ENCODE measurements at places on chromosomes 11 and 22.
A peak's percentile ranks its signal among the peaks of the same experiment; 100 is the strongest.

DNA sequence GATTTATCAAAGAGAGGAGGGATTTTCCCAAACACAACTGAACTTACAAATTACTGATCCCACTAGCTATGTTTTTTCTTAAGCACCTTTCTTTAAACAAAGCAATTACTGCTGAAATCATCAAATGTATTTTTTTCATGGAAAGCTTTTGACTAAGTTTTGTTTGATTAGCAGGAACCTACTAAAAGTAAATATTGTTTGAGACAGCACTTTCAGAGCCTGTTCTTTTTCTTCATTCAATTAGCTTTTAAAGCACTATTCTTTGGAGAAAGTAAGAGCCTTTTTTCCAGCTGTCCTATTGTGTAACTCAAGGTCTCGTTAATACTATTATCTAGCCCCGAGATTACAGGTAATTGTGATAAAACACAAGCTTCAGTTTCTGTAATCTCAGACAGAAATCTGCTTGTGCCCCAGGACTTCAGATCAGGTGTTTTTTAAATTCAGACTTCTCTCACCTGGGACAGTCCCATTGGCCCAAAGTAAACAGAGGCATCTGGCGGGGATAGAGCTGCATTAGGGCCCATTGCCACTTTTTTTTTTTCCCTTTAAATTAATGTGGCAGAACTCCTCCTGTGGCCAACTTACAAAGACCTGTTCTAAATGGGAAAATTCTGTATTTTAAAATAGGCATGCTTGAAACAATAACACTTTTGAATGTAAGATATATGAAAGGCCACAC, 11.0 kb downstream of the CSTPP1 start:
- DNase-seq, result no peak

DNA sequence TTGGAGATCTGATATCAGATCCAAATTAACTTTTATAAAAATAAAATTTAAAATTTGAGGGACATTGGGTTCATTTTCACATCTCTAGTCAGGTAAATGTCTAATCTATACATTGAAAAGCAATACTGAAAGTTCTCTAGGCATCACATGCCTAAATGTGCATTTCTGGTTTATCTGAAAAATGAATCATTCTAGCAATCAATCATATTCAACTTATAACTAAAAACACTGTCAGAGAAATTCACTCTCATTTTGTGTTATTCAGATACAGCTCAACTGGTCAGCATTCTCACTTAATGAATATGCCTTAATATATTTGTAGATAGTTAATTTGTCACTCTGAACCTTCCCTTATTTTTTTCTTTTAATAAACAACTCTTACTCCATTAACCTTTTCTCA, 243.2 kb downstream of the CASP12 start:
- DNase-seq, result no peak

DNA sequence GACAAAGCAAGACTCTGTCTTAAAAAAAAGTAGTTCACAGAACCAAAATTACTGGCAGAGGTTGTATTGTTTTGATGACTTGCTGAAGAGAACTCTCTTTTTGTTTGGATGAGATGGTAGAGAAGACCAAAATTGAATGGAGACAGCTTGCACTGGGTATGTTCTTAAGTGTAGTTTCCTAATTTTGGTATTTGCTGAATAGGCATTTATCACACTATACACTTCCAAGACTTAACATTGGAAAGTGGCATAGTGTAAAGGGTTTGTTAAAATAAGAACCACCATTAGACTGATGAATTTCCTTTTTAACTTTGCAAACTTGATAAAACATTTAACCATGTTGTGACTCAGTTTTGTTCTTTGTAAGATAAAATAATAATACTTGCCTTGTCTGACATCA, 5.3 kb upstream of the DCUN1D5 start:
- no peak for DNase-seq

GRCh38 chr11:4480577-4481239, 1.7 kb upstream of the OR52K1 start:
- no peak for DNase-seq

DNA sequence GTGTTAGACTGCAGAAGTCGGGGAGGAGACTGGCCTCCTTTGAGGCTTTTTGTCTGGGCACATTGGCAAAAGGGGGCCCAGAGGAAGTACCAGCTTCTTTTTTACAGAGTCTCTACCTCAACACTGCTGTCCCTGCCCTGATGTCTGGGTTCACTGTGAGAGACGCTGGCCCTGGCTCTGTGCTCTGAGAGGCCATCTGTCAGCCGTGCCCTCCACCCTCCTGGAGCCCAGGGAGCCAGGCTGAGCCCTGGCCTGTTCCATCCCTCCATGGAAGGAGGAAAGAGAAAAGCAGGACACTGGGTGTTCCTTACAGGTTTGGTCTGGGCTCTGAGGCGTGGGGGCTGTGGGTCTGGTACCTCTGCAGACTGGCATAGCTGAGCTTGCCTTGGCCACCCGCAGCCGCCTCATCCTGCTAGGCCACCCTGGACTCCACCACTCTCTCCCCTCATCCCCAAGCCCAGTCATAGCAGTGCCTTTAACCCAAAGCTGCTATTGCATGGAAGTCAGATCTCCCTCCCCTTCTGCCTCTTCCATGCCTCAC, 105.5 kb upstream of the PARVA start:
- no peak for DNase-seq

GRCh38 chr11:87263979-87264378, 226.2 kb downstream of the TMEM135 start:
- no peak for DNase-seq

DNA sequence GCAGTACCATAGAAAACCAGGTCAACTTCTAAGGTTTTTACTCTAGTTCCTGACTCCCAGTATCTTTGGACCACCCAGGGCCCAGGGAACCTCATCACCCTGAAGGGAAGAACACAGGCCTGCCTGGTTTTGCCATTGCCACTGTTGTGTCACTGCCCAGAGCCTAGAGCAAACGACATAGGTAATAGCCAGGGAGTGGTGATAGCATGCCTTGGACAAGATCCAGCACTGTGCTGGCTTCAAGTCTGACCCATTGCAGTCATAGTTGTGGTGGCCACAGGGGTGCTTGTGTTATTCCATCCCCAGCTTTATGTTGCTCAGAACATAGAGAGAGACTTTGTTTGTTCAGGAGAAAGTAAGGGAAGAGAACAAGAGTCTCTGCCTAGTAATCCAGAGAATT, 2310.2 kb downstream of the LRRC4C start:
- no peak for DNase-seq

GRCh38 chr22:37803195-37803638, 4.5 kb upstream of the GCAT start:
- no peak for DNase-seq

DNA sequence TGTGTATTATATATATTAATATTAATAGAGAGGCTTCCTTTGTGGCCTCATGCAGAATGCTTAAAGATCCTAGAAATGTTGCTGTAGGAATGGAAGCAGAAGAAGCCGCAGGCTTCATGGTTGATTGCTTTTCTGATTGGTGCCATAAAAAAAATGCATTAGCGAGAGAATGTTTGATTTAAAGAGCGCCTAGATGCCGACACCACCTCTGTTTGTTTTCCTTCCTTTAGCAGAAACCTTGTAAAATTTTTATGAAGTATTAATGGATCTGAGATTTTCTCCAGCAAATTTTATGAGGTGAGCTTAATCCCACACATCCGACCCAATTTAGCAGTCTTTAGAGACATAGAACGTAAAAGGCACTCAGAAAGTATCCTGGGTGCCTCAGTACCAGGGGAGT, 587.5 kb downstream of the NTM start:
- no peak for DNase-seq

DNA sequence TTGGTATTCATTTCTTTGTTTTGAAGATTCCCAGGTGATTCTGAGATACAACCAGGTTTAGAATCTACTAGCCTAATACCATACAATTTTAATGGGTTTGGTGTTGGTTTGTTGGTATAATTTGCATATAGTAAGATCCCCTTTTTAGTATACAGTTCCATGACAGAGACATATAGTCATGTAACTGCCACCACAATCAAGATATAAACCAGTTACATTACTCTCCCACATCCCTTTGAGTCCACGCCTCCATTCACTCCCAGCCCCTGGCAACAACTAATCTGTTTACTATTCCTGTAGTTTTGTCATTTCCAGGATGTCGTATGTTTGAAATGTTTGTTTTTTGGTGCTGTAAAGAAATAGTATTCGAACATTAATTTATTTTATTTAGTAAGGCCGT, 4.3 kb downstream of the ASRGL1 start:
- no peak for DNase-seq

DNA sequence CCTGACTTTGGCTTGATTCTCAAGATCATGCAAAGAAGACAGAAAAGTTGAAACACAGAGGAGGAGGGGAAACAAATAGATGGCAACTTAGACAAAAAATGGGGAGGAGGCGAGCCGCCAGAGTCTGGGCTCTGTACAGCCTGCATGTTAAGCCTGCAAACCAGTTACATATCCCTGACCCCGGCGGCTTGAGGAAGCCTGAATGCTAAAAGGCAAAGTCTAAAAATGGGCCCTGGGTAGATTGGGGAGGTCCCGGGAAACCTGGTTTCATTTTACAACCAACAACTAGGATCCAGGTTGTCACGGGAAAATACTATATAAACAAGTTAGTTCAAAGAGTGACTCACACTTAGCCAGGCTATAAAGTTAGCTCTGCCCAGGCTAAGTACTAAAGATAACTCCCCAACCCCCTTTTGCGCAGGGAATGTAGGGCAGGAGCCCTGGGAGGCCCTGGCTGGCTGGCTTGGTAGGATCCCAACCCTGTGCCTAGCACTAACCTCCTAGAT, 18.8 kb upstream of the ZBTB16 start:
- DNase-seq, result no peak

DNA sequence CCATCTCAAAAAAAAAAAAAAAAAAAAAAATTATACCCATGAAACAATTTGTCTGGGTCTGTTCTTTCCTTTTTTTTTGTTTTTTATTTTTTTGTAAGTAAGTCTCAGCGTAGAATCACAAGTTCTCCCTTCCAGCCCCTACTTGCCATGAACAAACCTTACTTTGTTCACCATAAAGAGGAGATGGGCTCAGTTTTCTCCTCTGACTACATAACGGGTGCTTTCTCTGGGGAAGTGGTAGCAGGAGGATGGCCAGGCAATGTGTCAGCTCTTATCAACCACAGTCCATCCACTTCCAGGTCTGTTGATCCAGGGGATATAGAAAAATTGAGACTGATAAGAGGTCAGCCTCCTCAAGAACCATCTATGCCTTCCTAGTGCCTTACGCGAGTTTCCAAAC, 11.0 kb downstream of the ASCC2 start:
- no peak for DNase-seq

GRCh38 chr11:126173257-126173656, 38.2 kb downstream of the RPUSD4 start:
- no peak for DNase-seq

GRCh38 chr22:19213442-19214077, 35.0 kb upstream of the SLC25A1 start:
- DNase-seq, result no peak

DNA sequence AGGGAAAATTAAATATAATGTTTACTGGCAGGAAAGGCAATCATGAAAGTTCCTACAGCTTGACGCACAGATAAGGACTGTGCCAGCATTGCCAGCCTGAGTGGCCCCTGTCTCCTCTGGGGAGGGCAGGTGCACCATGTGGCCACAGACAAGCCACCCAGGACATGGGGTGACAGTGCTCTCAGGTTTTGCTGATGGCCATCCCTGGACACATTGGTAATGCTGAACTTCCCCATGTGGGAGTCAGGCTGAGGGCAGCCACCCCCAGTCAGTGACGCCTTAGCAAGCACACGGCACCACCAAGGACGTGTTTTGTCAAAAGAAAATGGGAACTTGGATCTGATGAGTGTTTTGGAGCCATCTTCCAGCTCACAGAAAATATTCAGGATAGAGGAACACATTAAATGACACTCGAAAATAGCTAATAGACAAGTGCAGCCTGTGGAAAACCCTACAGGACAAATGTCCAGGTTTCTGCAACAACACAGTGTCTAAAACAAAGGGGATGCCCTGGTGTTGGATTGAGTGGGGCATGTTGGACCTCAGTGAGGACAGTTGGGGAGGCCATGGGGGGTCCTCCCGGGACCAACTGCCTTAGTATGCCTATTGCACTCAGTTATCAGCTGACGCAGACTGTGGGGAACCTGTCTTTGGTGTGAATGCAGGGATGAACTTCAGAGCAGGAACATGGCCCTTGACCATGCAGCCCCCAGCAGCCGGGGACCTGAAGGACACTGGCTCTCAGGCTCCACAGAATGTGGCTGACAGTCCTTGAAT, 1450.5 kb downstream of the BRD1 start:
- DNase-seq, result no peak

GRCh38 chr11:123316003-123316402, 114.1 kb upstream of the GRAMD1B start:
- DNase-seq, result no peak

DNA sequence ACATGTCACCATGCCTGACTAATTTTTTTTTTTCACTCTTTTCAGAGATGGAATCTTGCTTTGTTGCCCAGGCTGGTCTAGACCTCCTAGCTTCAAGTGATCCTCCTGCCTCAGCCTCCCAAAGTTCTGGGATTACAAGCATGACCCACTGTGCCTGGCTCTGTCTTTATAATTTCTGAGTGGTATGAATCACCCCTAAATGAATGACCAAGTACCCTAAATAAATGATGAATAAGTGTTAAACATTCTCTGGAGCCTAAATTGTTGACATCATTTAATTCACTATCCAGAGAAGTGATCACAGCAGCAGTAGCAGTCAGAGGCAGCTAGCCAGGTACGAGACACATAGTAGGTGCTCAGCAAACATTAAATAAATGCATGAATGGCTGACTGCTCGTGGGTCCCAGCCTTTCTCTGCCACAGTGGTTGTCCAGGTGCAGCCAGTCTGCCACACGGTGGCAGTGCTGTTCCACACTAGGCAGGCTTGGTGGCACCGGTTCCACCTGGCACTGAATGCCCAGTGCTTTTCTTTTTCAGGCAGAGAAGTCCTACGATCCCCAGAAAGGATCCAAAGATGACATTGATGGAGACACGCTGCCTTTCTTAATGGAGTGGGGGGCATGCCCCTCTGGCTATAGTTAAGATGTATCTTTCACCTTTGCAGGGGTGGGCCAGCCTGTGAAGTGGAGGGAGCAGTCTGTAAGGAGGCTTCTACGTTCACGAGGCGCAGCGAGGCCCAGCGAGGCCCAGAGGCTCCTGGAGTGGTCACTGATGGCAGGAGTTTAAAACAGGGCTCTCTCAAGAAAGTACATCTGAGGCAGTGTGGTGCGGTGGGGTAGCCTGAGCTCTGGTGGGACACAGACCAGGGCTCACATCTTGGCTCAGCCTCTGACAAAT, 8.7 kb upstream of the TTC12 start:
- peak; percentile 13 for DNase-seq

- DNase-seq, result no peak
Measured at GRCh38 chr22:49587987-49588386, 239.7 kb downstream of the BRD1 start.

DNA sequence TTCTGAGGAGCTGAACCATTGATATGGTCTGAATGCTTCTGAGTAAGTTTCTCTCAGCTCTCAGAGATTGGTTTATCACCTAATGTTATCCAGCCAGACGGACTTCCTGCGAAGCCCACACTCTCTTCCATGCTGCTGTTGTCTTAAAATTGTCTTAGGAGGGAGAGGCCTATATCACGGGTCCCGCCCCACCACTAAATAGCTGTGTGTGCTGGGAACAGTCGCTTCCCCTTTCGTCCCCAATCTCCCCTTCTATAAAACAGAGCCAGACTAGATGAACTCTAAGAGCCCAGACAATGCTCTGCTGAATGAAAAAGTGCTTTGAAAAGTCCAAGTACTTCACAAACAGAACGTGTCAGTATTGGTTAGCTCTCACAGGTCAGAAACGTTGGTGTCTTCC, 81.4 kb upstream of the AKIP1 start:
- no peak for DNase-seq
